SJSA1 (cell line): ENCODE measurements at places on chromosomes 2 and 18. TPM values are rescaled to one million over a fixed set of nuclear protein-coding genes. Genes with fewer than 3 reads are reported as not detected.

GRCh38 chr2:148888003-148888501 is 13.0 kb downstream of the KIF5C start:
- peaks cover 38% of the 10 kb centered on the region for H3K27me3 ChIP-seq
- no peak overlapping the region for H3K27ac ChIP-seq
- H3K4me1 ChIP-seq = peaks cover 4% of the 10 kb centered on the region; the same call in 1 of the 2 replicates
- DNase-seq = no peak

DNA sequence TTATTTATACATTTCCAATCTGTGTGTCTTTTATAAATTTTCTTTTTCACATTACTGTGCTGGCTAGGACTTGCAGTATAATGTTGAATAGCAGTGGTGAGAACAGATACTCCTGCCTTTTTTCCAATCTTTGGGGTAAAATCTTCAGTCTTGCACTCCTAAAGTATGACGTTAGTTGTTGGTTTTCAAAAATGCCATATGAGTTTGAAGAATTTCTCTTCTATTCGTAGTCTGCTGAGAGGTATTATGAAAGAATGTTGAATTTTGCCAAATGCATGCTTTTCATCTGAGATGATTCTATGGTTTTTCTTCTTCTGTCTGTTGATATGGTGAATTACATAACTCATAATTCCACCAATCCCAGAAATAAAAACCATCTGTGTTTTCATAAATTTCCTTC is 335.3 kb upstream of the CHST9 start:
- no peaks in the 10 kb centered on the region for H3K27me3 ChIP-seq
- H3K36me3 ChIP-seq = no peaks in the 10 kb centered on the region
- H3K4me3 ChIP-seq = no peak overlapping the region
- H3K27ac ChIP-seq = no peak overlapping the region

TBR1 gene
- 0.03 TPM in 1 of 2 replicates, not detected in the other for total RNA-seq

SLC5A7 gene
- total RNA-seq = not detected in 2 replicates

REG3G gene
- not detected in 2 replicates for total RNA-seq

GRCh38 chr18:63953811-63954210 is 4.7 kb downstream of the HMSD start:
- no peak overlapping the region for H3K27ac ChIP-seq
- no peaks in the 10 kb centered on the region for H3K36me3 ChIP-seq
- H3K4me1 ChIP-seq = 0 out of 2 replicates have a peak, but pooled peaks cover 11% of the 10 kb centered on the region
- peaks cover 3% of the 10 kb centered on the region for H3K27me3 ChIP-seq
- H3K4me3 ChIP-seq = no peak overlapping the region
- DNase-seq = no peak

GRCh38 chr2:240112914-240113690 is 23.0 kb downstream of the COPS9 start:
- no peaks in the 10 kb centered on the region for H3K4me1 ChIP-seq
- DNase-seq = no peak
- H3K4me3 ChIP-seq = no peak overlapping the region
- peaks cover 49% of the 10 kb centered on the region for H3K27me3 ChIP-seq
- H3K27ac ChIP-seq = no peak overlapping the region

C18orf32 gene
- 49.3 and 58.4 TPM in 2 replicates for total RNA-seq

GRCh38 chr2:23376972-23377371 is 8.0 kb upstream of the KLHL29 start:
- no peaks in the 10 kb centered on the region for H3K27me3 ChIP-seq
- peaks cover 20% of the 10 kb centered on the region for H3K4me1 ChIP-seq
- H3K4me3 ChIP-seq = no peak overlapping the region

C2orf72 gene
- 0.41 TPM in 1 of 2 replicates, not detected in the other for total RNA-seq

HOXD11 gene
- not detected in 2 replicates for total RNA-seq

- peaks cover 19% of the 10 kb centered on the region for H3K4me1 ChIP-seq
- H3K27me3 ChIP-seq = no peaks in the 10 kb centered on the region
- H3K4me3 ChIP-seq = no peak overlapping the region
- H3K36me3 ChIP-seq = no peaks in the 10 kb centered on the region
Observed at GRCh38 chr2:238684362-238685326, 163.2 kb upstream of the TWIST2 start.

DNA sequence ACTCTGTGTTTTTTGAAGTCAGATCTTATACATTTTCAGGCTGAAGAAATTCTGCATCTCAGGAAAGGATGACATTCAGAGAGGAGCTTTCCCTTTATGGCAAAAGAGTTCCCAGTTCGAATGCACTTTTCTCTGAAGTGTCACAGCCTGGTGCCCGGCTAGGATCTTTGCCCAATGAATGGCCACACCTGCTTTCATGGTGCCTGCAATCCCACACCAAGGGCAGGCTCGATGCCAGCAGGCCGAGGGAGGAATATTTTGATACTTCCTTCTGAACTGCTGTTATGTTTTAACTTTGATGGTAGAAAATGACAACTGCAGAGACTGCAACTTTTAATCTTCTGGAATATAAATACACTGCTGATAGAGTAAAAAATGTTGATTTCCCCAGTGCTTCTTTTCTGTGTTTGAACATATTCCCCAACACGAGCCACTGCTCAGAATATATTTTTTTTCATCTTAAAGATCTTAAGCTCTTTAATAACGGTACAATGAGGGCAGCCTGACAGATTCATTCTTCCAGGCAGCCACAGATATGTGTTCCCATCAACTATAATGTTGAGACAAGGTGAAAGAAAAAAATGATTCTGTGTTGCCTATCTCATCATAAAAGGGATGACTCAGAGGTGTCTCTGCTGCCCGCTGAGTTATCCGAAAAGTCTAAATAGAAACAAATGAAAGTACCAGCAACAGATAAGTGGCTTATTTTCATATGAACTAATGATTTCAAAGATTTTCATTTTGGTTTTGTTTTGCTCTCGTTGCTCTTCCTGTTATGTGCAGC is 848.5 kb downstream of the DCDC2C start:
- H3K4me3 ChIP-seq = no peak overlapping the region
- DNase-seq = no peak
- no peaks in the 10 kb centered on the region for H3K4me1 ChIP-seq

THSD7B gene
- total RNA-seq = 0.16 TPM in 1 of 2 replicates, not detected in the other
